ENCODE measurements at places on chromosomes 4 and X.

DNA sequence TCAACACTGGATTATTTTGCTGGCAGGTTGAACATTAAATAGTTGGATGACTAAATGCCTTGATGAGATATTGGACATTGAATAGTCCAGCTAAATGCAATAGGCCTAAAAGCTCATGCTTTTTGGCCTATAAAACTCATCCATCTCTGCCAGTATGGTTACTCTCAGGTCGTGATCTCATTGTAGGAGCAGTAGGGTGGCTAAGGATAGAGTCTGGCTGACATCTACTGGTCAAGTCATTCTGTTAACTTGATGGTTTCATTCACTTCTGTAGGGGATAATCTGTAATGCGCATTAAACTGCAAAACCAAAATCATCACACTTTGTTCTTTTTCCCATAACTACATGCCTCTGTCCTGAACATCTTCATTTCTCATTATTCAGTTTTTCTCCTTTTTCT, 227.0 kb downstream of the DKK2 start:
- no peak for DNase-seq

DNA sequence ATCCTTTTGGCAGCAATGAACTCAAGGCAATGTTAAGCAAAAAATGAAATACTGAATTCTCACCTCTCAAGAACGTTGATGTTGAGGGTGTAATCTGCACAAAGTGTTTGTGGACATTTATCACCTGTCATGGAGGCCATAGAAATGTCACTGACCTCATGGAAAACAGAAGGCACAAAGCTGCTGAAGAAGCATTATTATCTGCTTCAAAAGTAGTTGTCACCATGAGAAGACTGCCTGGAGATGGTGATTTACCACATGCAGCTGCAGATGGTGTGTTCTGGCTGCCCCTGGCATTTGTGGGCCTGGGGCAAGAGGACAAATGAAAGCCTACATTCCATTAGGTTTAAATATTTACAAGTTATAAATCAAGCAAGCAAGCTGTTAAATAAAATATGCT, 116.8 kb upstream of the RPS6KA3 start:
- DNase-seq: no peak

DNA sequence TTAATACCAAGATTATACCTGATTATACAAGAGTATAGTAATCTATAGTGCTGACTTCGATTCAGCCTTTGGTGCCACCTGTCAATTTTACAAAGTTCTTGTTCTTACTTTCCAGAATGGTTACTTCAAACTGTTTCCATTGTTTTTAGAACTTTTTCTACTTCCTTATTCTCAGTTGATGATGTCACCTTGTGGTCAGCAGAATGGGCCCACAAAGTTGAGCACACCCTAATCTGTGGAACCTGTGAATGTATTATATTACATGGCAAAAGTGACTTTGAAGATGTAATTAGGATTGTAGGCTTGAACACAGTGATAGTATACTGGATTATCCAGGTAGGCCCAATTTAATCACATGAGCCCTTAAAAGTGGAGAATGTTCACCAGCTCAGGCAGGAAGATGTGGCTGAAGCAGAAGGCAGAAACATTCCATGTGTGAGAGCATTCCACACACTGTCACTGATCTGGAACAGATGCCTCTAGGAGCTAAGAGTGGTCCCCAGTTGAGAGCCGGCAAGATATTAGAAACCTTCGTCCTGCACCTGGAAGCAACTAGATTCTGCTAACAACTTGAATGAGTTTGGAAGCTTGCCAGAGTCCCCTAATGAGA, 6.3 kb upstream of the SGMS2 start:
- no peak for DNase-seq

DNA sequence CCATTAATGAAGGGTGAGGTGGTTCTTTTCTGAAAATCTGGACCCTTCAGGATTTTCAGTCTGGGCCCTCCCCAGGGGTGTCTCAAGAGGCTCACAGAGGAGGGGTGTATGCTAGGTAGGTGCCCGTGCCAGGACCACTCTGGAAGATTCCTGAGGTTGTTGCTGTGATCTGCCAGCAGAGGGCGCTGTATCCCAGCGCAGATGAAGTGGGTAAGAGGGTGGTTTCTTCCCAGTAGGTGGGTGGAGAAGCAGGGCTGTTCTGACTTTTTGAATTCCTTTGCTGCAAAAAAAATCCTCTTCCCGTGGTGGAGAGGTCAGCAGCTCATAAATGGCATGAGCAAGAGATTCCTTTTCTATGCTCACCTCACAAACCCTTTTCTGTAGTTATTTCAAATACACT, 51.1 kb downstream of the SCML1 start:
- peak; percentile 44 for DNase-seq

- DNase-seq: no peak
Observed at GRCh38 chr4:185151296-185151695, 8.2 kb downstream of the SLC25A4 start.

DNA sequence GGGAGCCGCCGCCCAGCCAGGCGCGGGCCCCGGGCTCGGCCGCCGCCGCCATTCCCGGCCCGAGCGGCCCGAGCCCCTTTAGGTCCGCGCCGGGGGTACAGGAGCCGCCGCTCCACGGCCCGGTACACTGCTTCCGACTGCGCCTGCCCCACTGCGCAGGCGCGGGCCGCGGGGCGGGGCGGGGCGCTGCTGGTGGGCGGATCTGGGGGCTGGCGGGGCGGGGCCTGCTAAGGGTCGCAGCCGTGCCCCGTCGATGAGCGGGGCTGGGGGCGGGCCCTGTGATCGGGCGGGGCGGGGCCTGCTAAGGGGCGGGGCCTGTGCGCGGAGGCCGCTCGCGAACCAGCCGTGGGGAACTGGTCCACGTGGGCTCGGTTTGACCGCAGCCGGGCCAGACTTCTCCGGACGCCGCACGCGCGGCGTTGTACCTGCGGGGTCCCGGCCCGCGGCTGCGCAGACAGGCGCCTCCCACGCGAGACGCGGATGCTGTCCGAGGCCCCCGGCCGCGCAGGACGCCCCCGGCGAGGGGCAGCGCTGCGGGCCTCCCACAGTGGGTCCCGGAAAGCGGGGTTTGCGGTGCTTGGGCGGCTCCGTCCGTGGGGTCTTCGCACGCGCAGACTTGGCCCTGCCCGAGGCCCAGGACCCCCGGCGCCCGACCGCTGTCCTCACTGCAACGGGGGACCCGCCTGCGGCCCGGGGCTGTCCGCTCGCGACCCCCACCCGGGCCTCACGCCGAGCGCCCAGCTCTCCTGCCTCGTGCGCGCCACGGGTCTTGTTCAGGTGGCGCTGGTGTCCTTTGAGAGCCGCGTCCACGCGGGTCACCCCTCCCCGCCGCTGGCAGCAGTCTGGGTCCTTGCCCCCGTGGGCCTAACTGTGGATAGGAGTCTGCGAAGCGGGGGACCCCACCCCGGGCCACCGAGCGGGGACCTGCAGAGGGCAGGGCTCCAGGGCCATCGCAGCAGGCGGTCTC, at the start of gene DGKQ:
Gene DGKQ, minus strand, starts transcription at position 139 of the 967 bp plus-strand sequence. Its CDS starts 87 bp downstream, at position 52.
- peak; percentile 97 for DNase-seq

DNA sequence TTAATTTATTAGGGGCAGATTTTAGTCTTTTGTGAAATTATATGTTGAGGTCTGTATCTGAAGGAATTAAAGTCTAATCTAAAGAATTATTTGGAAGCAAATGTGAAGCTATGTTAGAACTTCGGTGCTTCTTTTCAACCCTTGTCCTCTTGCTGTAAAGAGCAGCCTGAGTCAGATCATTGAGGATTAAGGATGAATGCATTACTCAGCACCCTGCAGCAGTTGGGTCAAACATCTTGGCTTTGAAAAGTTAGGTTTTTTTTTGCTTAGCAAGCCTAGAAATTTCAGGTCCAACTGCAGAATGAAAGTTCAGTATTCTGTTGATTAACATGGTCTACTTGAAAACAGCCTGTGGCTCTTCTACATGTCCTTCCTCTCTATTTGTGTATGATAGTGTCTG, 57.6 kb downstream of the SLC4A4 start:
- no peak for DNase-seq

- no peak for DNase-seq
Observed at GRCh38 chr4:28883211-28883610, 1837.0 kb upstream of the PCDH7 start.

DNA sequence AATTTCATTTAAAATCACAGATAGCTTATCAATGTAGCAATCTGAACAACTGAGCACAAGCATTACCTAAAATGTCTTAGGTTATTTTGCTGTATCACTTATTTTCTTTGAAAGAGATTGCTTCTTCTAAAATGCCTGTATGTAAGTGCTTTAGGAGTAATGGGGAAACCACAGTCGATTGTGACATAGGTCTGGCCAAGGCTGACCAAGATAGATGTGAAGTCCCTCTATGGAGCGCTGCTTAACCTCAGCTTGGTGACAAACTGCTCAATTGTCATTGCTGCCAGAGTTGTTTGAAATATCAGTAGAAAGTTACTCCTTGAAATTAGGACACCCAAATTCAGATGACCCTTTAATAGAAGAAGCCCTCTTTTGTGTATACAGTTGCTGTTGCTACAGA, 401.9 kb upstream of the NDST4 start:
- DNase-seq: no peak

DNA sequence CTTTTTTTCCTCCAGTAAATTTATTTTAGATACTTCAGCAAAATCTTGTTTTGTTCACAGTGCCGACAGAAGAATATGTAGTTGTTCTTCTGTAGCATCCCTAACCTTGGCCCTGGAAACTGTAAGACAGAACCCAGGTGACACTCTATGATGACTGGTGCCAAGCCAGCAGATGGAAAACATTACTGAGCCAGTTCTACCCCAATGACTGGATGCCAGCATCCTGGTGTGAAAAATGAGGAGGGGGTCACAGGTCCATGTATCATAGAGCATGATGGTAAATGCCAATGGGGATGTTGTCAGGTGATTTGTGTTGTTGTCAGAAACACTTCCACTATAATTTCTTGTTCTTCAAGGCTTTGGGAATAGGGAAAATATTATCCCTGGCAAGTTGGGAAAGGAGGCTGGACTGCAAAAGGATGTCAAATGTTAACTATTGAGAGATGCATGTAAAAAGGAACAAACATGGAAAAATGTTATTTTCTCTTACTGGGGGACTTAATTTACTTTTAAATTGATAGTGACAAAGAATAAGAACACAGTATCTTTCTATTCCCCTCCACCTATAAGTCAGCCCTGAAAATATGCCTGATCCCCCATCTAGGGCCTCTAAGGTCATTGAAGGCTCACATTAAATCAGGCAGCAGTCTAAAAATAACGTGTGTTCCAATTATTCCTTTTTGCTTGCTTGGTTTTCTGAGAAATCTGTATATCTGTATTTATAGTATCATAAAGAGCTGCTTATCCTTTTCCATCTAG, 159.8 kb downstream of the RASL11B start:
- DNase-seq: no peak

- no peak for DNase-seq
Observed at GRCh38 chr4:41835321-41835995, 86.9 kb upstream of the PHOX2B start.

DNA sequence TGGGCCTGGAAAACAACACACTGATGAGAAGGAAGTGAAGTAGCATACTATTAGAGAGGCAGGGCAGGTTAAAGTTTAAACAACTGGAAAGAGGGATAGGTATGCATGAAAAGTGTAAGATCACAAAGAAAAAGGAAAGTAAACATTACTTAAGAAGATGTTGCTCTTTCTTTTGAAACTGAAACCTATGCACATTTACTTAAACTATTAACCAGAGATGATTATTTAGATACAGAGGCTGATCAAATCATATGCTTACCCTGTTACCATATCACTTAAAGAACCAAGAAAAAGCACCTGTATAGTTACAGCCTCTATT, 37.8 kb downstream of the NAP1L5 start:
- DNase-seq: no peak

- DNase-seq: no peak
Observed at GRCh38 chr4:153931804-153932203, 142.9 kb upstream of the SFRP2 start.

DNA sequence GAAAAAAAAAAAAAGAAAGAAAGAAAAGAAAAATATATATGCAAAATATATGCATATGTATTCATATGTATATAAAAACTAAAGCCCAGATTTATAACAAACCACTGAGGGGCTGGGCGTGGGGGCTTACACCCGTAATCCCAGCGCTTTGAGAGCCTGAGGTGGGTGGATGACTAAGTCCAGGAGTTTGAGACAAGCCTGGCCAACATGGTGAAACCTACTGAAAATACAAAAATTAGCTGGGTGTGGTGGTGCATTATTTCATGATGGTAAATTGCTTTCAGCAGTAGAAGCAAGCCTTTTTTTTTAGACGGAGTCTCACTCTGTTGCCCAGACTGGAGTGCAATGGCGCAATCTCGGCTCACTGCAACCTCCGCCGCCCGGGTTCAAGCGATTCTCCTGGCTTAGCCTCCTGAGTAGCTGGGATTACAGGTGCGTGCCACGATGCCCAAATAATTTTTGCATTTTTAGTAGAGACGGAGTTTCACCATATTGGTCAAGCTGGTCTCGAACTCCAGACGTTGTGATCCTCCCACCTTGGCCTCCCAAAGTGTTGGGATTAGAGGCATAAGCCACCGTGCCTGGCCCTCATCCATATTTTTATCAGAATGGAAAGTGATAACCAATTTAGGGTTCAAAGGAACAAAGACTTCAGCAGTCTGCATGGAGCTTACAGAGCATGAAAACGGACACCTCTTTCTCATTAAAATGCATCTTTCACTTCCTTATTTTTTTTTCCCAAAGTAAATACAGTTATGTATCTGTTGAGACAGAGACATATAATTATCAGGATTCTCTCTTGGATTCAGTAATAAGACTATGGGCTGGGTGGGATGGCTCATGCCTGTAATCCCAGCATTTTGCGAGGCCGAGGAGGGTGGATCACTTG, 27.7 kb upstream of the MOB1B start:
- no peak for DNase-seq

GRCh38 chrX:19723427-19723826, 164.0 kb downstream of the SH3KBP1 start:
- no peak for DNase-seq

GRCh38 chr4:78640714-78641113, 89.1 kb downstream of the ANXA3 start:
- no peak for DNase-seq

GRCh38 chr4:37715889-37716402, 29.8 kb upstream of the RELL1 start:
- peak; percentile 19 for DNase-seq

DNA sequence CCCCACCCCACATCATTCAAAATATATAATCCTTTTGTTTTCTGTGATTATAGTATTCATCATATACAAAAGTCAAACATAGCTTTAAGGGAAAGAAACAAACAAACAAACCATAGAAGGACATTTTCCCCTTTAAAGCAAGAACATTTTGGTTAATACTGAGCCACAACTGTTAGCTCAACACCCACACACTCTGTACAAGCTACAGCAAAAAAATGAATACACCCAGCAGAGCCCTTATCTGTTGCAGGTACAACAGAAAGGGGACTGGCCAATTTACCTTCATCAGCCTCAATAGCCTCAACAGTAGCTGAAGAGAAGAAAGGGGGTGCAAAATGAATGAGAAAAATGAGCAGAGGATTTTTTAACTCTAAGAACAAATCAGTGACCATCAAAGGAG, 318.4 kb downstream of the PPP3CA start:
- DNase-seq: no peak

- DNase-seq: no peak
Observed at GRCh38 chr4:182197611-182198010, 45.6 kb upstream of the TENM3 start.

Measured in GM12892 (cell line).